ENCODE measurements at places on chromosomes 12 and 14.

DNA sequence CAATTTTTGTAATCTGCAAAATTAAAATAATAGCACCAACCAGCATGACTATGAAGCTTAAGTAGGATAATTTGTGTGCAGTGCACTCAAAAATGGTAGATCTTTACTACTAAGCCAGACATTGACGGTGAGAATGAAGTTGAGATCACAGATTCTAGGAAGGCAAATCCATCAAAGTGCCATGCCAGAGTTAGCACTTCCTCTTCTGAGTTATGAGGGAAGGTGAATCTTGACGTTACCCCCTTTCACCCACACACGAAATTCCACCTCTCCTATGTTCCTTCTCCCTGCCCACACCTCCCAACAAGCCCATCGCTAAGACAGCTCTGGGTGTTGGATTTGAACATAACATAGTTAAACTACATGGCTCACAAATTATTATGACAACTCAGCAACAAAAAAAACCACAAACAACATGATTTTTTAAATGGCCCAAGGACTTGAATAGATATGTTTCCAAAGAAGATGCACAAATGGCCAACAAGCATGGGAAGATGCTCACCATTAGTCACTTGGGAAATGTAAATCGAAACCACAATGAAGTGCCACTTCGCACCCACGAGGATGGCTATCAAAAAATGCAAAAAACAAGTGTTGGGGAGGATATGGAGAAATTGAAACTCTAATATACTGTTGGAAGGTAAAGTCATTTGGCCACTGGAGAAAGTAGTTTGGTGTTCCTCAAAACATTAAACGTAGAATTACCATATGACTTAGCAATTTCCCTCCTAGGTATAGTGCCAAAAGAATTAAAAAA, 119.3 kb upstream of the RAP1B start:
- no peak for DNase-seq

DNA sequence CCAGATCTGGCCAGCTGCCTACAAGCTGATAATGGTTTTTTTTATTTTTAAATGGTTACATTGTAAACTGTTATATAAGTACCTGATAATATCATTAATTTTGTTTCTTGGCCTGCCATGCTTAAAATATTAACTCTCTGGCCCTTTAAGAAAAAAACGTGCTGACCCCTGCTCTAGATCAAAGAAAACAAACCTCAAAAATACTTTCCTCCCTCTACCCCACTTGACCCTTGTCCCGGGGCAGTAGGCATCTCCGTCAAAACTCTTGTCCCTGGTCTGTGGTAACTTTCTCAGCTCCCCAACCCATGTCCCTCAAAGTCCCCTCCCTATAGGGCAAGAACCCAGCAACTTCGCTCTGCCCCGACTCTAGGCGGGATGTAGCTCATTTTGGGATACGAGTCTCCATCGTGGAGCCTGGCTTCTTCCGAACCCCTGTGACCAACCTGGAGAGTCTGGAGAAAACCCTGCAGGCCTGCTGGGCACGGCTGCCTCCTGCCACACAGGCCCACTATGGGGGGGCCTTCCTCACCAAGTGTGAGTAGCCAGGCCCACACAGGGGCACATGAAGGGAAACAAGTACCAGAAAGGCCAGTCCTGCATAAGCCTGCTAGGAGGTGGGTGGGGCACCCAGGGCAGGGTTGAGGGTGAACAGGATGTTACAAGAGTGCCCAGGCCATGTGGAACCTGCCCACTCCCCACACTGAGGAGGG, 3.5 kb downstream of the RDH5 start:
- DNase-seq, result no peak

DNA sequence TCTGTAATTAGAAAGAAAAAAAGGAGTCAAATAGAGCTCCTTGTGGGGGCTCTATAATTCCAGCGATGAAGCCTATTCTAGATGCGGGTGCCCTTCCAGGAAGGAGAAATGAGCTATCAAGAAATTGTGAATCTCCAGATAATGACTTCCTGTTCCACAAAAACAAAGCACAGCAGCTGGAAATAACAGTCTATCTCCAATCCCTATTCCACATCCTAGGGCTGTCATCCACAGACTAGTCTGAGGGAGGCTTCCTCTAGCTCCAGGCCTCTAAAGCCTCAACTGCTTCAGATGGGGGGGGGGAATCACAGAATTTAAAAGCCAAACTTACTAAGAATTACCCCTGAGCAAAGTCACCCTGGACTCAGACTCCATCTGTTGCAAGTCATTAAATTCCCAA, 77.4 kb upstream of the GTF2A1 start:
- DNase-seq, result no peak

DNA sequence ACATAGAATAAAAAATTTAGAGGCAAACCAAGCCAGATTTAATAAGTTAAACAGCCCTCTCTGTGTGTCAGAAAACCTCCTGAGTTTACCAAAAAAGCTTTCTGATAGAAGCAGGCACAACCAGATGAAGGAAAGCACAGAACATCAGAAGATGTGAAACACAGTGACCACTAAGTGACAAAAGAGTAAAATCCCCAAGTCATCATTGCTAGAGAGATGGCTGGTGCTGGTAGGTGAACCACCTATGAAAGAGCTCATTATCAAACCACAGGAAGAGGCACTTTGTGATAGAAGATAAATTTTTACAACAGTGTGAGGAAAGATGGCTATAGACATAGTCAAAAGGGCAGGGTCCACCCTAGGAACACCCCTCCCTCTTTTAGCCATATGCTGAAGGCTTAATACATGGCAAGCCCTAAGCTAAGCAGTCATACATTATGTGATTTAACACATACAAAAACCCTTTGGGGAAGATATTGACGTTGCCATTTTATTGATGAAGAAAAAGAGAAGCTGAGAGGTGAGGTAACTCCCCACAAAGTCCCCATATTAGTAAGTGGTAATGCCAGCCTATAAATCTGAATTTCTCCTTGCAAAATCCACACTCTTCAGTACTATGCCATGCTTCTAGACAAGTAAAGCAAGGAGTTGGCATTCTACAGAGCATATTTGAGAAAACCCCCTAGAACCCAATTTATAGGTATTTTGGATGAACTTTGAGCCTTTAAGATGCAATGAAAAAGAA, 449.9 kb downstream of the LRIG3 start:
- DNase-seq, result no peak

DNA sequence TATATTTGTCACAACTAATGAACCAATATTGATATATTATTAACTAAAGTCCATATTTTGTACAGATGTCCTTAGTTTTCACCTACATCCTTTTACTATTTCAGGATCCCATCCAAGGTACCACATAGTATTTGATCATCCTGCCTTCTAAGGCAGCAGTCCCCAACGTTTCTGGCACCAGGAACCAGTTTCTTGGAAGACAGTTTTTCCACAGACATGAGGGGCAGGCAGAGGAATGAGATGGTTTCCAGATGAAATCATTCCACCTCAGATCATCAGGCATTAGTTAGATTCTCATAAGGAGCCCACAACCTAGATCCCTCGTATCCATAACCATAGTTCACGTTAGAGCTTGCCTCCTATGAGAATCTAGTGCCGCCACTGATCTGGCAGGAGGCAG, 82.8 kb upstream of the BCL2L14 start:
- DNase-seq, result no peak

GRCh38 chr12:51360315-51360714, 13.8 kb upstream of the CELA1 start:
- no peak for DNase-seq

DNA sequence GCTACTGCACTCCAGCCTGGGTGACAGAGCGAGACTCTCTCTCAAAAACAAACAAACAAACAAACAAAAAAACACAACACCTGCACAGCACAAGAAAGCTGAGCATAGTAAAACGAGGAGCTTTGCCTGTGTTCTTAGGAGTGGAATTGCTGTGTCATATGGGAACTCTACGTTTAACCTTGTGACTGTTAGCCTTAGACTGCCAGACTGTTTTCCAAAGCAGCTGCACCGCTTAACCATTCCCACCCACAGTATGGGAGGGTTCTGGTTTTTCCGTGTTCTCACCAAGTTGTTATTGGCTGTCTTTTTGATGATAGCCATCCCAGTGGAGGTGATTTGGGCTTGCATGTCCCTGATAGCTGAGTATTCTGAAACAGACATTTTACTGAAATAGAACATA, 9.2 kb downstream of the WNT5B start:
- no peak for DNase-seq

DNA sequence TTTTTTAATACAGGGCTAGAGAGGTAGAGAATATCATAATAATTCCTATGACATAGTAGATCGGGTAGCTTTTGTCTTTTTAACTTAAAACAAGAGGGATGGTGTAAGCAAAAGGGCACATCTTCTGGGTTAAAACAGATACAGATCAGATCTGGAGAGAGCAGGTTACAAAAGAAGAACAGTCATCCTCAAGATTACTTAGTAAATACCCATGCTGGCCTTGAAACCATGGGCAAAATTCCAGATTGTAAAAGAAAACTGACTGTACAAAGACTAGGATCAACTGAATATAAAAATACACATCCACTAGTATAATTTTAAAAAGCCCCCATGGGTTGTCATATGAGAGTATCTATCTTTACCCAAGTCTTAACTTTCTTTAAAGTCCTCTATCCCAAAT, 76.7 kb downstream of the MED13L start:
- no peak for DNase-seq

DNA sequence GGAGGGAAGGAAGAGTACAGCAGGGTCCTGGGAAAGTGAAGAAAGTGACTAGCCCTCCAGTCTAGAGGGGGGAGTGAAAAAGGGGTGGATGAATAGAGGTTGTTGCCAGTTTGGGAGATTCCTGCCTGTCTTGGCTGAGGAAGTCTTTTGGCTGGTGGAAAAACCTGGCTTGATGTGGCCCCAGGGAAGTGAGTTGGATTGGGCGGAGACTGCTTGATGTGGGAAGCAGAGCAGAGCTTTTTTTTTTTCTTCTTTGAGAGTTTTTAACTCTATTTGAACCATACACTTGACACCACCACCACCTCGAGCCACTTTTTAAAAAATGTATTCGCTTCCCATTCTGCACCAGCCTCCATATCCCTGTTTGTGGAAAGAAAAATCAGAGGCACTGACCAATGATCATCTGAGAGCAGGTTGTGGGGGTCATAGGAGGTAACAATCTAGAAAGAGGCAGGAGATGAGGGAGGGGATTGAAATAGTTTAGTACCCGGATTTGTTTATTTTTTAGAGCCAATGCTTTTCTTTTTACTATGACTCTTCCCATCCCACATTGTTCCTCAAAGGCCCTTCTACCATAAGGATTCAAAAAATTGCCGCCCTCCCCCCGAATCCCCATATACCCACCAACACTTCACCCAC, 690 bp upstream of the DTX3 start:
- no peak for DNase-seq
